Activated T-cell treated with anti-CD3 and anti-CD28 coated beads, Interleukin-2, amount 50 U/mL, for 48 hours (primary cell): ENCODE measurements at places on chromosomes 11 and 22.

- DNase-seq = no peak
These were observed 97.6 kb downstream of the FAT3 start for GRCh38 chr11:92322225-92322624.

- DNase-seq = no peak
These were observed 92.6 kb downstream of the ENTHD1 start for GRCh38 chr22:39800790-39801520.

DNA sequence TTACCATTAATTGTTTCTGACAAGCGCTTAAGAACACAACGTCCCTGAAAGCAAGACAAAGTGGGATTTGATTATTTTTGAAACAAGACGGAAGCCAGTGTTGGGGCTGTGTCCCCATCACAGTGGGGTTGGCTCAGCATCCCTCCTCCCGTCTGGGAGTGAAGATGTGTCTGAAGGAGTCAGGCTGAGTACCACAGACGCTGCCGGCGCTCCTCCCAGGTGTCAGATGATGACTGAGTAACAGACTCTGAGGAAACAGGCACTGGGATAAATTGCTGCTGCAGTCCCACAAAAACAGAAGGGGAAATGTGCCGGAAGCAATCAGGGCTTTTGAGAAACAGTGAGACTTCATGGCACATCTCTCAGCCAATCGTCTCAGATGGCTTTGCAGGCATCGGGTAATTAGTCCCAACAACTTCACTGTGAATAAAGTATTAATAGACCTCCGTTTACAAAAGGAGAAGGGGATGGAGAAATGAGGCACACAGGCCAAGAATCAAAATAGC, 266.7 kb downstream of the OPCML start:
- no peak for DNase-seq

GRCh38 chr11:34356576-34356912, 1.3 kb downstream of the ABTB2 start:
- peak; percentile 43 for DNase-seq

- DNase-seq = no peak
These were observed 1.1 kb downstream of the PICALM start for GRCh38 chr11:86067851-86068137.

DNA sequence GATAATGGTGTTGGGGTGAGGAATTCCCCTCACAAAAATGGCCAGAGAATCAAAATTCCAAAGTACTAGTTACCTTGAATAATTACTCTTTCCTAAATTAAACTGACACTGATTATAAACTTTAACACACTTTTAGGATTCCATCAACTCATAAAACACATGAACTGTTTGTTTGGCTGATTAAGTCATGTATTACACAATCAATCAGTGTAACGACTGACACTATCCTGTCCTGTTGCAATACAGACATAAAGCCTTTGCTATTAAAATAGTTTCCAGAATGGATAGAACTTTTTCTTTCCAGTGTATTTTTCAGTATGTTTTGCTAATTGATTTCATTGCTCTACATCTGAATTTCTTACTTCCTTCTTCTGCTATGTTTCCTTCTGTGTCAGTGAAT, 1709.4 kb upstream of the RAG2 start:
- no peak for DNase-seq

DNA sequence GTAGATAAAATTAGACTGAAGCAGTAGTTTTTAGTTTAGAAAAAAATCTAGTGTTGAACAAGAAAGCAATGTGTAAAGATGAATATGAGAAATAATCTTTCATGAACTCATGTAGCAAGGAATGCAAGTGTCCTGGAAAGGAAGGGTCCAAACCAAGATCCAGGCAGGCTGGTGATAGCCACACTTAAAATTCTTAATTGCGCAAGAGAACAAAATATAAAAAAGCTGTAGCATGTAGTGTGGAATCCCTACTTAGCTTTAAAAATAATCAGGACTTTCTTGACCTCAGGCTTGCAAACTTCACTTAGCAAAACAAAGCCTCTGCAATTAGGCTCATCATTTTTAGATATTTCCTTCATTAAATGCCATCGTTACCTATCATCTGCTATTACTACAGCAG, 2186.1 kb upstream of the RAG2 start:
- no peak for DNase-seq

GRCh38 chr11:102155676-102156075, 45.4 kb downstream of the YAP1 start:
- DNase-seq = no peak

DNA sequence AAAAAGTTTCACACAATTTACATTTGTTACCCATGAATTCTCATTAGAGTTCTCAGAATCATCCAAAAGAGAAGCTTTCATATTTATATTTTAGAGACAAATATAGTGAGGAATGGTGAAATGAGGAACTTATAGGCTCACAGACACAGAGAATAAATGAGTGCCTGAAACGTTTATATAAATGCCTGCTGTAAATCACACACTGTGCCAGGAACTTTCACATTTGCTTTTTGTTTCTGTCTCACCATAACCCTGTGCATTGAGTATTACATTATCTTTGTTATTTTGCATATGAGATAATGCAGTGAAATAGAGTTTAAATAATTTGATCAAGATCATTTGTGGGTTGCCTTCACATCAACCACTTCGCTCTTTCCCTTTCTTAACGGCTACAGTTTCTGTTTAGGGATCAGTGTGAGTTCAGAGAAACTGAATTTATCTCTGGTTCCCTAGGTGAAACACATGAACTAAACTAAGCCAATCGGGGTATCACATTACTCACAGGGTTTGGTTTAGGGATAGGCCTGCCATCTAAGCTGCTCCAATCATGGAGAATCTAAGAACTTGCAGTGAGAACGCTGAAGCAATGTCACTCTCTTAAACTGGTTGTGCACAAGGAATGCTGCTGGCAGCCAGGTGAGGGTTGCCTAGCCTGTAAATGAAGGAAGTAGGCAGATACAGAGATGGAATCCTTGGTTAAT, 1339.2 kb upstream of the TENM4 start:
- no peak for DNase-seq

DNA sequence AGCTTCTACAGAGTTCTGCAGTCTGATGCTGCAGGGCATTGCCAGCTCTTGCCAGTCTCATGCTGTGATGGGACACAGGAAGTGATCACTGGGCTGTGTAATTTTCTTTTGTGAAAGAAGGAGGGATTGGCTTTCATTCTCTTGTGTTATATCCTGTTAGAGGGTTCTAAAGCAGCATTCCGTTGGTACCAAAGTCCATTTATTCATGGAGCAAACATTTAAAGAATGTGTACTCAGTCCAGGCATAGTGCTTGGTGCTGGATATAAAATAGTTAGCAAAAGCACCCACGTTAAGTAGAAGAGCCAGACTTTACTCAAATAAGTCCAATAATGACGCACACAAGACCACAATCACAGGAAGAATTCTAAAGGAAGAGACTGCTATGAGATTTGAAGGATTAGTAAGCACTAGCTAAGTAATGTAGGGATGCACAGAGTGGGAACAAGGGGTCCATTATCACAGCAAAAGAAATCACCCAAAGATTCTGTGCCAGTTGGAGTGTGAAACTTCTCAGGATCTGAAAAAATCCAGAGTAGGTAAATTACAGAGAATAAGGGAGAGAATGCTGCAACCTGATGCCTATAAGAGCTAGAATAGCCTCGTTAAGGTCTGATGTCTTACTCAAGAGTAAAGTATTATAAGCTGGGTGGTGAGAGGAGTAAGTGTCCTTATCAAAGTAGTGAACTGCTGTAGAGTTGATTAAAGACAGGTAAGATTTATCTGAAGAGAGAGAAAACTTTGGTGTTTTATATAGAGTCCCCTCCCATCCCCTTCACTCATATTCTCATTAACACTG, 728.3 kb downstream of the METTL15 start:
- DNase-seq = no peak

- no peak for DNase-seq
These were observed 34.3 kb upstream of the MICAL2 start for GRCh38 chr11:12075822-12076821.

DNA sequence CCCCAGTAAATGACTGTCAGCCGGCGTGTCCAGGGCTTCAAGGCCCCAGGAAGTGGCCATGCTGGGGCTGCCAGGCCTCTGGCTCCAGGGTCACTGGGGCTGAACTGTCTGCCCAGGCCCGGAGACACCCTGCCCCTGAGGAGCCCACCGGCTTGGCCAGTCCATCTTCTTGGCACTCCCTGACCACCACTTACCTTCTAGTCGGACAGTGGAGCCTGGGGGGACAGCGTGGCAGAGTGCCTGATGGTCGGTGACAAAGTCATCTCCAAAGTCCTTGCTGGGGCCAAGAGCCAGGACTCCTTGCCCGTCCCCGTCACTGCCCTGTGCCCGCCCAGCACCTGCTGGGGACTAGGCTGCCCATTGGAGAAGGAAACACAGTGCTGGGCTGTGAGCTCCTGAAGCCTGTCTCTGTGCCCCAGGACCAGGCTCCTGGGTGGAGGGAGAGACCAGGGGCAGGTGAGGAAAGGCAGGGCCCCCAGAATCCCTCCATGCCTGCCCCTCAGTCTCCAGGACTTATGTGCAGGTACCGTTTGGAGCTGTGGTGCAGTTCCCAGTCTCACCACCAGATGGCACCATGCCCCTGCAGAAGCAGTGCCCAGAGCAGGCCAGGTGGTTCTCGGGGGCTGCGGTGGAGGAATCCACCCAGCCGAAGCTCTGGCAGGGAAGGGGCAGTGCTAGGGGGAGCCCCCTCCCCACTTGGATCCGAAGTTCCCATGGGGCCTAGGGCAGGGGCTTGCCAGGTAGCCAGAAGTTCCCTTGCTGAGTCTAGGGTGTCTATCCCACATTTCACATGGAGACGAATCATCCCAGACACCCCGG, 6.0 kb upstream of the CCDC188 start:
- DNase-seq = peak; percentile 93

GRCh38 chr22:36588285-36588684, 59.3 kb upstream of the EIF3D start:
- DNase-seq = no peak

GRCh38 chr11:134517621-134518293, 105.7 kb upstream of the B3GAT1 start:
- DNase-seq = no peak

DNA sequence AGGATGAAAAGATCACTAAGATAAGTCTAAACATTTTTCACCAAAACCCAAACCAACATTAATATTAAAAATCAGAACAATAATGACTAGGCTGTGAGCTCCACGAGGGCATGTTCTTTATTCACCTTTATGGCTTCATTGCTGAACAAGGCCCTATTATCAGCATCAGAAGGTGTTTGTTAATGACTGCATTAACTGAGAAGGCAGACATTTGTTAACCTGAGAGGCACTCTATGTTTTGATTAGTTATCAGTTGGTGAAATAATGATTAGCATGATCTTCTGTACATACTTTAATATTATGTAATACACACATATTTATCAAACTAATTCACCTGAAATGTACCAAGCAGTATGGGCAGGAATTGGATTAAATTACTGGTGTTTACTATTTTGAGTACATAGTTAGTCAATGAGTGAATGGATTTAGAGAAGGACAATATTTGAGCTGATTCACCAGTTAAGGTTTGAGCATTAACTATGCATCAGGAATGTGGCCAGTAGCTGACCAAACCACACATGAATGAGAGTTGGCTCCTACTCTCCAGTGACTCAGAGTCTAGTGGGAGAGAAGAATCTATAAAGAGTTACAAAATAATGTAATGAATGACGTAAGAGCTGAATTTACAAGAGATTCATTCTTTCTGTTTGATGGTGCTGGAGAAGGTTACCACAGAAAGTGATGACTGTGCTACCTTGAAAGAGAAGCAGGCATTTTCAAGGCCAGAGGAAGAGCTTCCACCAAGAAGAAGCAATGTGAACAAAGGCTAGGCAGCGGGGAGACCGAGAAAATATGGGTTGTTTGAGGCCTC, 6.7 kb downstream of the IL18 start:
- DNase-seq = no peak

- no peak for DNase-seq
These were observed 122.2 kb downstream of the DCDC1 start for GRCh38 chr11:31247321-31247720.

- DNase-seq = no peak
These were observed 33.7 kb upstream of the BRSK2 start for GRCh38 chr11:1356007-1356435.

DNA sequence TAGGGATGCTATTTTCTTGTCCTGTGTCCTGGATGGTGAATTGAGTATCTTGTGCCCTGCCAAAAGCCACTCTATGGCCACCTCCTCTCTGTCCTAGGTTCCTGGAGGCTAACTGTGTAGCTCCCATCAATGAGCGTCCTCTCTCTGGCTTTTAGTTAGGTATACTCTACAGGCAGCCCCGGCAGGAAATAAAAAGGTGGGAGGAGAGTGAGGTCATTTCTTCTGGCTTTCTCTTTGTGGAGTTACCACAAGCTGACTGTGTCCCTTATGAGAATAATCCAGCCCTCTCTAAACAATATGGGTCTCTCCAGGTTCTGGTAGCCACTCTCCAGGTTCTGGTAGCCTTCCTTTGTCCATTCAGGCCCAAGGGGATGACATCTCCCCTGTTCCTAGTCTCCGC, 11.7 kb upstream of the ASPHD2 start:
- no peak for DNase-seq

- DNase-seq = no peak
These were observed 101.7 kb downstream of the NECTIN1 start for GRCh38 chr11:119627286-119627685.

DNA sequence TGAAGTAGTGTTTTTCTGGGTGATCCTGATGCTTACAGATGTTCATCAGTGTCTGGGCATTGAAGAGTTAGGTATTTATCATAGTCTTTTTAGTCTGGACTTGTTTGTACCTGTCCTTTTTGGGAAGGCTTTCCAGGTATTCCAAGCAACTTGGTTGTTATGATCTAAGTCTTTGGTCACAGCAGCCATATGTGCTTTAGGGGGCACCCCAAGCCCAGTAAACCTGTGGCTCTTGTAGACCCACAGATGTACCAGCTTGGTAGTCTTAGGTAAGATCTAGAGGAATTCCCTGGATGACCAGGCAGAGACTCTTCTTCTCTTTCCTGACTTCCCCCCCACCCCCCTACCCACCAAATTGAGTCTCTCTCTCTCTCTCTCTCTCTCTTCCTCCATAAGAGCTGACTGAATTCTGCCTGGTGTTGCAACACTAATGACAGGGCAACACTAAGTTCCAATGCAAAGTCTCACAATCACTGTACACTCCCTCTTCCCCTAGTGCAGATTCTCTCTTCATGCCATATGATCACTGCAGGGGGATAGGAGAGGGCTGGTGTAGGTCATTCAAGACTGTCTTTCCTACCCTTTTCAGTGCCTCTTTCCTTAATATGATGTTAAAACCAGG, 24.5 kb upstream of the MMP8 start:
- no peak for DNase-seq
